ENCODE measurements at places on chromosomes 2 and 18.

- no peak for DNase-seq
Observed at GRCh38 chr18:26524002-26524401, 24.4 kb downstream of the KCTD1 start.

- DNase-seq: no peak
Observed at GRCh38 chr2:237472187-237472712, 14.8 kb upstream of the MLPH start.

DNA sequence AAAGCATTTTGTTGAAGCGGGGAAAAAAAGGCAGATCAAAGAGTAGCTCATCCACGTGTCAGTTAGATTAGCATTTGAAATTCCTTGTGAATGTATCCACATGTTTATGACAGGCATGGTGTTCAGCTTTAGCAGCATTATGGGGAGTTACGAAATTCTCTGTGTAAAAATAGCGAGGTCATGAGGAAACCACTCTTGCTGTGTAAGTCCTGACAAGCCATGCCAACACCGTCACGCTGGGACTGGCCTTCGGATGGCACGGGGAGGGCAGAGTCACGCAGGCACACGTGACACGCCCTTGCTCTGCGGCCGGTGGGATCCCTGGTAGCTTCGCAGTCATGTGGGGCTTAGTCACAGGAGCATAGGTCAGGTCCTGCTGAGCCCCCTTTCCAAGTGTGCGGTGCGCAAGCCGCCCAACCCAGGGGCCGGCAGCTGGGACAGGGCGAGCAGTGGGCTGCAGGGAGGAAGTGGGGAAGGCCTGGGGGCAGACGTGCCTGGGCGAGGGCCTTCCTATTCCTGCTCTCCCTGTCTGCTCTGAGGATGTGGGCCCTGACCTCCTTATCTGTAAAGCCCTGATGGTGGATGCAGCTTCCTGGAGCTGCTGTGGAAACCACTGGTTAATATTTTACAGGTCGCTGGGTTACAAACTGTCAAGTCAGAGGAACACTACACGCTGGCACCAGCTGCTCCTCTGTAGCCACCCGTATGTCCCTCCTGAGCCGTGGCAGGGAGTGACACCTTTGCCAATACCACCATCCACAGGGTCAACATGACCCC is 18.0 kb downstream of the MBP start:
- DNase-seq: peak; percentile 65

DNA sequence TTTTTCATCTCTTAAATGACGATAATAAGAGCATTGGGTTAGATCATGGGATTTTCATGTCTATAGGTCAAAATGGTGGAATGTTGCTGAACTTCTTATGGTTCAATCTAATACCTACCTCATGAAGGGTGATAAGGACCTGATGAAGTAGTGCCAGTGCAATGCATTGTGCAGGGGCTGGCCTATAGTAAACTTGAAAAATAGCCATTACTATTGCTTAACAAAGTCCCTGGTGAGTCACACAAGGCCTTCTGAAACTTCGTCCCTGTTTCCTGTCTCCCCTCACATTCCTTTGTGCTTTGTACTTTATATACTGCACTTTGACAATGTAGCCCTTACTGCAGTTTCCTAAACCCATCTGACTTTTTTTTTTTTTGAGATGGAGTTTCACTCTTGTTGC is 515.9 kb downstream of the SLC4A3 start:
- DNase-seq: peak; percentile 41

- no peak for DNase-seq
Observed at GRCh38 chr2:171410101-171410500, 23.7 kb downstream of the METTL8 start.

All from AG04449 (cell line).